Esophagus squamous epithelium (tissue), 5 donors: ENCODE measurements at places on chromosomes 4 and X. TPM values are rescaled to one million over a fixed set of nuclear protein-coding genes. Genes with fewer than 3 reads are reported as not detected.

P2RY8 gene
- total RNA-seq: 0.34 TPM

GRCh38 chrX:8823698-8824097 lies 22.5 kb upstream of the FAM9A start:
- DNase-seq: no peak

GRCh38 chrX:153970357-153971123 lies 1.1 kb downstream of the HCFC1 start:
- no peak for DNase-seq

- no peak for DNase-seq
Measured at GRCh38 chr4:47075919-47076318, 44.6 kb downstream of the GABRB1 start.

DNA sequence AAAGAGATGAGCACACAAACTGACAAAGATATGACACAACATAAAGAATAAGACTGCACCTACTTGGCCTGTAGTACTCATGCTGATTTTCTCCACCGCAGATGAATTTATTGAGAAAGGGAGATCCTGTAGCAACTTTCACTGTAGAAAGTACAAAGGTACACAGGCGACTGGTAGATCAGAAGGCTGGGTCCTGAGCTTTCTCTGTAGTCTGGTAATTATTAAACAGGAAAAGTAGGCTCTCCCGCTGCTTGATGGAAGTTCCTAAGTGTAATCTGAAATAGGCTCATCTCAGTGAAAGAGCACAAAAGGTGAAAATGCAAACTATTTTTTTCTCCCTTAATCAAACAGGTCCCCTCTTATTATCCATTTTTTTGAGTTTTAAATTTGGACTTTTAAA lies at the start of gene ADH6:
Gene ADH6, minus strand, starts transcription at position 175 of the 400 bp plus-strand sequence. Its CDS starts 94 bp downstream, at position 81.
- DNase-seq: no peak

EMCN gene
- 0.64 TPM for total RNA-seq

DNA sequence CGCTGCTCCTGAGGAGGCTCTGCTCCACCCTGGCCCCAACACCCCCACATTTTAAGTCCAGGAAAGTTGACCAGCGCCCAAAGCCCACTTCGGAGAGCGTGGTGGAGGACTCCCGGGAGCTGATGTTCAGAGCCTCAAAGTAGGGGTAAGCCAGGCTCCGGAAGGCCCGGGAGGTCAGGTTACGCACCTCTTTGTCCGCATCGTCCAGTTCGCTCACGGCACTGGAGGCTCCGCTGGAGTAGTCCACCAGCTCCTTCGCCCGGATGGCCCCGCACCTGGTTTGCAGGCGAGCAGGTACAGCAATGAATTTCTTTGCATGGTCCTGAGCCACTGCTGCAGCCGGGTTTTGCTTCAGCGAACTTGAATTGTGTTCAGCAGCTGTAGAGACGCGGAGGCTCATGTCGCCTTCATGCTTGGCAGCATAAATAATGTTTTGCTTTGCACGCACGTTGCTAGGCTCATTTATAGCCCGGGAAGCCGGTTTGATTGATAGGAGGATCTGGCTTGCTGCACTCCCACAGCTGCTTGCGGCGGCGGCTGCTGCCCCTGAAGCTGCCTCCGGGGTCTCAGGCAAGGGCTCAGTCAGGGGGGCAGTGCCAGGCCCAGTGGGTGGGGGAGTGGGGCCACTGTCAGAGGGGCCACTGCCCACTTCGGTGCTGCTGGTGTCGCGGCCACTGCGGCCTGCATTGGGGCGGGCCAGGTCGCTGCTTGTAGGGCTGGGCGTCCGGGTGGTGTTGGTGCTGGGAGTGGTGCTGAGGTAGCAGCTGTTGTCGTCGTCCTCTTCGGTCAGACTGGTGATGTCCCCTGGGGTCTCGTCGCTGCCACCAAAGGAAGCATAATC lies 4.8 kb downstream of the C4orf54 start:
- DNase-seq: no peak
